ENCODE measurements at places on chromosomes 2 and 18.

DNA sequence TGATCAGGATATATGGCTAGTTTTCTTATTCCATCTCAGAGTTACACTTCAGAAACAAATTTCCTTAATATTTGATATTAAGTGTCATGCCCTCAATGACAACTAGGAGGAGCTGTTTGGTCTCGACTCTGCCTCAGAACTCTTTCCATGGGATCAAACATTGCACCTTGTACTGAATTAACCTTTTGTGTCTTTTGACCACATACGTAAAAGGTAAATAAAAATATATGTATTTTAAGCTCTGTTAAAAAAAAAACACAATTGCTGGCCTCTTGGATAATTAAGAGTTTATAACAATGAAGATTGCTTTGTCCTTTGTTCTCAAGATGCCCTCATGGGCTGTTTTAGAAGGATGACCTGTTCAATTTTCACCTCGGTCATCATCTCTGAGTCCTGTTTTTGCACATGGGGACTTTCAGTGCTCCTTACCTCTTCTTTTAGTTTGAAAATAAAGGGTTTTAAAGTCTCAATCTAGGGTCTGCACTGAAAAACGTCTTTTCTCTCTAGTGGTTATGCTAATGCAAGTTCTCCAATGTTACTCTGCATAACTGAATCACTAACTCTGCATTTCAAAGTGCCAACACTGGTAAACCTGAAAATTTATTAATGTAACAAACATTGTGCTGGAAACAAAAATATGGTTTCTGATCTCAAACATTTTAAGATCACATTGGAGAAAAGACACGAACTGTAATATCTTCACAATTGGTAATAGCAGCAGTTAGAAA, 18.8 kb upstream of the FN1 start:
- H3K27ac ChIP-seq = no peak overlapping the region
- H3K27me3 ChIP-seq = peaks cover 8% of the 10 kb centered on the region
- DNase-seq = peak; percentile 14
- H3K36me3 ChIP-seq = no peaks in the 10 kb centered on the region

DNA sequence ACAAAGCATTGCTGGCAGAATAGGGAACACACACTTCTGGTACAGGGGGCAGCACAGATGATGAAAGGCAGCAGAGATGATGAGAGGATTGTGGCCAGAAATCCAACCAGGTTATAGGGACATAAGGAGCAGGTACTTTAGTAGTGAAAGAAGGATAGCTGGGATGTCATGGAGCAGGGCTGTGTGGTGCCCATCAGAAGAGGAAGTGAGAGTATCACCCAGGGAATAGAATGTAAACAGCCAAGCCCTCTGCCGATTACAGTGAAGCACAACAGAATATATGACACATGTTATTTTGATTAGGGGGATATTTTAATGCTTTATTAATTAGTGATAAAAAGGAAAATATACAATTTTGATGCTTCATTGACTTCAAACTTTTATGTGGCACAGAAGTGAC, 883.4 kb upstream of the CDH2 start:
- no peak for DNase-seq
- no peaks in the 10 kb centered on the region for H3K27me3 ChIP-seq
- H3K4me1 ChIP-seq = no peaks in the 10 kb centered on the region

- H3K4me1 ChIP-seq = no peaks in the 10 kb centered on the region
- H3K36me3 ChIP-seq = no peaks in the 10 kb centered on the region
- no peak for DNase-seq
- H3K4me3 ChIP-seq = no peak overlapping the region
These were observed 69.7 kb upstream of the SULT1C3 start for GRCh38 chr2:108169982-108170625.

DNA sequence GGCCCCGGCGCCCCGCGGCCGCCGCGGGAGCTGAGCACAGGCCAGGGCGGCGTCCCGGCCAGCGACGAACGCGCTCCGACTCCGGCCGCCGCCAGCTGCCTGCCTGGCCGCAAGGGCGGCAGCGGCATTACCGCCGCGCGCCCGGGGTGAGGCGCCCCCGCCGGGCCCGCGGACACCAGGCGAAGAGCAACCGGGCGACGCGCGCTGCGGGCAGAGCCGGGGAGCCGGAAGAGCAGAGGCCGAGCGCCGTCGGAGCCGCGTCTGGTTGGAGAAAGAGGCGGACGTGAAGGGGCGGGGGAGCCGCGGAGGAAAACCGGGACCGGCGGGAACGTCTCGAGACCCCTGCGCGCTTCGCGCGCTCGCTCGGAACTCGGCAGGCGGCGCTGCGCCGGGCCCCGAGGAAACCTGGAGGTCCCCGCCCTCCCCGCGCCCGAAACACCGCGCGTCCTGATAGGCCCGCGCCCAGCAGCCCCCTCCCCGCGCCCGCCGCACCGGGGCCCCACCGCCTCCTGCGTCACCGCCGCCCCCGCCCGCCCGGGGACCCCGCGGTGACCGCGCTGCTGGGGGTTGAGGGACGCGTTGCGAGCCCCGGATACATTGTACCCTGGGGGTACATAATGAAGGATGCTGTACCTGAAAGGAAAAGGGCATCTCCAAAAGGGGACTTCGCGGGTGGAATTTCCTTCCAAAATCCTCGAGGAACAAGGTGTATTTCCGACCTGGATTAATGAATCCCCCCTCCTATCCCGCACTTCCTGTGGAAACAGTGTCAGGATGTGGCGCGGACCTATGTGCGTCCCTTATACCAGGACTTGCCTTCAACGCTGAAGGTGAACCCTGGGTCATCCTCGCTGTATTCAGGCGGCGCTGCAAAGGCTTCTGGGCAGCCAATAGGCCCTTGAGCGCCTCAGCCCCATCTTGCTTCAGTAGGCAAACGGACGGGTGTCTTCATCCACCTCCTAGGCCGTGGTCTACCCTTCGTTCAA, 1.0 kb upstream of the B4GALT6 start:
- no peak for DNase-seq
- peaks cover 7% of the 10 kb centered on the region for H3K4me1 ChIP-seq
- H3K27me3 ChIP-seq = peaks cover 33% of the 10 kb centered on the region
- peak overlapping the region; percentile 89 for H3K4me3 ChIP-seq
- H3K36me3 ChIP-seq = no peaks in the 10 kb centered on the region

DNA sequence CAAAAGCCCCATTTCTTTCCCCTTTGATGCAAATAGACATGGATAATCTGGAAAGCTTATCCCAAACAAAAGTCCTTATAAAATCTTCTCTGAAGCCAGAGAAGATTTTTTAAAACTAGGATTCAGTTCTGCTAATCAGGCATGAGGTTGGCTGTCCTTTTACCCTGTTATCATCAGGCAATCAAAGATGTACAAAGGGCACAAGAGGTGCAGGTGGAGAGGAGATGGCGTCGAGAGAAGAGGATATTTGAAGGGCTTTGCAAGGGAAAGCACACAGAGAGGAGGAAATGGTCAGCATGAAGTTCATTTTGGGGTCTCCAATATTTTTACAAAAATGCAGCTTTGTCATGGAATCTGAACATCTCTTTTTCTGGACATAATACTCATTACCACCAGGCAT, 88.5 kb downstream of the KLF7 start:
- H3K4me3 ChIP-seq = no peak overlapping the region
- H3K27ac ChIP-seq = no peak overlapping the region
- DNase-seq = no peak

- peaks cover 16% of the 10 kb centered on the region for H3K36me3 ChIP-seq
- no peak for DNase-seq
- no peaks in the 10 kb centered on the region for H3K27me3 ChIP-seq
These were observed 34.9 kb downstream of the RNU4ATAC start for GRCh38 chr2:121565389-121566250.

GRCh38 chr18:23994361-23994902, 20.1 kb upstream of the TTC39C start:
- no peaks in the 10 kb centered on the region for H3K36me3 ChIP-seq
- peak overlapping the region; percentile 81 for H3K27ac ChIP-seq
- H3K4me3 ChIP-seq = peak overlapping the region; percentile 3
- DNase-seq = no peak
- H3K27me3 ChIP-seq = no peaks in the 10 kb centered on the region
- H3K4me1 ChIP-seq = peaks cover 49% of the 10 kb centered on the region

- H3K4me3 ChIP-seq = no peak overlapping the region
- H3K36me3 ChIP-seq = peaks cover 10% of the 10 kb centered on the region
- H3K4me1 ChIP-seq = no peaks in the 10 kb centered on the region
- no peak overlapping the region for H3K27ac ChIP-seq
- DNase-seq = no peak
These were observed 19.9 kb downstream of the PTH2R start for GRCh38 chr2:208426412-208427045.

DNA sequence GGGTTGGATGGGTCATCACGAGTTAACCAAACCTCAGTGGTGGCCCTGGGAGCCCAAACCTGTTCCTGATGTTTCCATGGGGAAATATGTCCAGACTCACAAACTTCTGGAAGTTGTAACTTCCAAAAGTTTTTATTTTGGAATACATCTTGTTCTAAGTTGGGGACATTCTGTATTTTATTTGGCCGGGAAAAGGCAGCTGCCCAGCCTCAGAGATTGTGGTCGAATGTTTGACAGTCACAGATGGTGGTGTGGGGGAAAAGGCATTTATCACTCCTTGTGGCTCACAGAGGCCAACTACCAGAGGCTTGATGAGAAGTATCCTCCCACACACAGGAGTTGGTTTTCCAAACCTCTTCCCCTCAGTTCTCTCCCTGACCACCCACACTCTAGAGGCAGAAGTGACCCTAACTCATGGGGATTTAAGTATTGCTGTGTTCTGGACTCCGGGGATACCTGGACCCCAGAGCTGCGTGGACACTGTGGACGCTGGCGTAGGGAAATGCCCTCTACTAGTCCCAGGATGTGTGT, 124.7 kb upstream of the PPP1CB start:
- H3K4me1 ChIP-seq = peaks cover 58% of the 10 kb centered on the region
- H3K4me3 ChIP-seq = no peak overlapping the region
- peak; percentile 24 for DNase-seq
- H3K27me3 ChIP-seq = no peaks in the 10 kb centered on the region

DNA sequence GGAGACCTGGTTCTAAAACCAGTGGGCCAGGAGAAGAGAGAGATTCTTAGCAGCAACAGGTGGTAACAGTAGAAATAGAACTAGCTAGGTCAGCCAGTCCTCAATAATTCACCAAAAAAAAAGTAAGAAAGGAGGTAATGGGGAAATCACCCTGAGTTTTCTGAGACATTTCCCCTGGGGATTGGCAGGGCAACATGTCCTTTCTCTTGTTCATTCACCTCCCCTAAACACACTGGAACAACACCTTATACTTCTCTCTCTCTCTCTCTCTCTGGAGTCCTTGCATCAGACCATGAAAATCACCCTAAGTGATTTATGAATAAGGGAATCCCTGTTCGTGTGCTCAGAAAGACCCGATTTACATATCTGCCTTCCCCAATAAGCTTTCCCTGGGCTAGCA, 64.8 kb downstream of the COX7A2L start:
- H3K4me3 ChIP-seq = no peak overlapping the region
- no peaks in the 10 kb centered on the region for H3K27me3 ChIP-seq
- peaks cover 9% of the 10 kb centered on the region for H3K36me3 ChIP-seq
- peaks cover 39% of the 10 kb centered on the region for H3K4me1 ChIP-seq
